HT1080 (cell line): ENCODE measurements at places on chromosomes 11 and 22.

- no peak for DNase-seq
Measured at GRCh38 chr22:42072606-42073330, 1.3 kb upstream of the PHETA2 start.

GRCh38 chr11:134349109-134349801, 17.5 kb downstream of the GLB1L2 start:
- DNase-seq: no peak

- no peak for DNase-seq
Measured at GRCh38 chr11:99098258-99098657, 77.5 kb downstream of the CNTN5 start.

- DNase-seq: no peak
Measured at GRCh38 chr11:118304568-118305248, at the start of gene CD3E. TSS of gene CD3E (plus strand) at chr11:118304730. CDS start at chr11:118304953, 223 bp downstream.
